Naive B cell (primary cell): ENCODE measurements at places on chromosomes 2 and 18. TPM values are rescaled to one million over a fixed set of nuclear protein-coding genes. Genes with fewer than 3 reads are reported as not detected.
A peak's percentile ranks its signal among the peaks of the same experiment; 100 is the strongest.

GRCh38 chr2:238986491-238987351 is 138.8 kb downstream of the TWIST2 start:
- no peaks in the 10 kb centered on the region for H3K36me3 ChIP-seq
- H3K27ac ChIP-seq = no peak overlapping the region
- peaks cover 27% of the 10 kb centered on the region for H3K27me3 ChIP-seq
- DNase-seq = no peak
- H3K4me3 ChIP-seq = no peak overlapping the region

GRCh38 chr2:3262437-3263388 is 114.9 kb downstream of the EIPR1 start:
- peaks cover 26% of the 10 kb centered on the region for H3K4me1 ChIP-seq
- no peaks in the 10 kb centered on the region for H3K27me3 ChIP-seq
- H3K36me3 ChIP-seq = peaks cover 1% of the 10 kb centered on the region
- no peak for DNase-seq

DNA sequence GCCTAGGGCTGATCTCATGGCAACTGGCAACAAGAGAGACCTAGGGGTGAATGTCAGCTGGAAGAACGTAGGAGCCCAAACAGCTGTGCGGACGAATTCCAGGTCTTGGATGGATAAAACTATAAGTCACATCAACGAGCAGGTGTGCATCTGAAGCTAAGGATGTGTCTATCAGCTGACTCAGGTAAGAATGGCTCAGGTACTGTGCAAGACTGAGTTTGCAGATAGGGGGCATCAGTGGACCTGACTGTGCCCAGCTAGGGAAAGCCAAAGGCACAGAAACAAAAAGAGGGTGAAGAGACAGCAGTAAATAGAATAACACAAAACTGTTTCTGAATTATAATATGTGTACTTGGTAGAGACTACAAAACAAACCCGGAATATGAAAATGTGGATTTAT is 357.3 kb downstream of the ZEB2 start:
- H3K4me1 ChIP-seq = peaks cover 7% of the 10 kb centered on the region
- peak; percentile 23 for DNase-seq
- no peak overlapping the region for H3K4me3 ChIP-seq
- H3K27me3 ChIP-seq = no peaks in the 10 kb centered on the region

DNA sequence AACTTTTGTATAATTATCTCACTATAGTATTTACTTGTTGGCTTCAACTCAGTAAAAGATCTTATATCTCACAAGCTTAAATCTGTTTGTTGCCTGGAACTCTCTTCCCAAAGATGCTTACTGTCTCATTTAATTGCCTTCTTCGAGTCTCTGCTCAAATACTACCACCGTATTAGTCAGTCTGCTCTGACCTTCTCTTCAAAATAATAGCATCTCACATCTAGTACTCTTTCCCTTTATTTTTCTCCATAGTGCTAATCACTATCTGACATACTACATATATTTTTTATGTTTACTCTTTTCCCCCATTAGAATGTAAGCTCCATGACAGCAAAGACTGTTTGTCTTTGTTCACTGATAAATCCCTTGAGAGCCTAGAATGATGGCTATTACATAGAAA is 10.6 kb upstream of the MPP4 start:
- peaks cover 25% of the 10 kb centered on the region for H3K36me3 ChIP-seq
- no peaks in the 10 kb centered on the region for H3K4me1 ChIP-seq
- H3K27me3 ChIP-seq = no peaks in the 10 kb centered on the region
- no peak overlapping the region for H3K4me3 ChIP-seq

DNA sequence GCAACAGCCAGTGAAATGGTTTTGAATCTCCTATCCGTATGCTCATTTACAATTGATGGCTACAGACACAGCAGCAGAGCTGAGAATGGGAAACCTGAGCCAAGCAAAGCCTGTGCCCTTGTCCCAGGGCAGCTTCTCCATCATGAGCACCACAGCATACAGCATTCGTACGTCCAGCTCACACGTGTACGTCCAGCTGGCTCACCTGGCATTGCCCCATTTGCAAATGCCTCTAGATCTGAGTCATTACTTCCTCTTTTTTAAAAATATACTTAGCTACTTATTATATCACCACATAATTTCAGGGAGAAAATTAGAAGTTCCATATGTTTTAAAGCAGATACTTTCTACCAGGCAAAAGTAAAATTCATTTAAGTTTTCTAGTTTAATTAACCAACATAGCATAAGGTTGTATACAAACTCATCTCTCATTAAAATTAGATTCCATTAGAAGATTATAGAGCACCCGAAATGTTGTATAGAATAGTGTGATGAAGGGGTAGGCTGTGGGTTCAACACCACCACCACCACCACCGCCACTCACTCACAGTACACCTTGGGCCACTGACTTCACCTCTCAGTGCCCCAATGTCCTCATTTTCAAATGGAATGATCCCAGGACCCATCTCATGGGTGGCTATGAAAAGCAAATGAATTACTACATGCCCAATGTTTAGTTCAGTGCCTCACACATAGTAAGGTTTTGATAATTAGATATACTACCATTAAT is 31.4 kb upstream of the TMEM177 start:
- peak; percentile 12 for DNase-seq
- H3K36me3 ChIP-seq = no peaks in the 10 kb centered on the region
- peaks cover 8% of the 10 kb centered on the region for H3K27me3 ChIP-seq
- no peak overlapping the region for H3K4me3 ChIP-seq
- H3K27ac ChIP-seq = no peak overlapping the region

GRCh38 chr18:76970770-76971559 is 148.6 kb downstream of the ZNF236 start:
- peaks cover 9% of the 10 kb centered on the region for H3K4me1 ChIP-seq
- no peak overlapping the region for H3K27ac ChIP-seq
- H3K27me3 ChIP-seq = no peaks in the 10 kb centered on the region
- H3K36me3 ChIP-seq = no peaks in the 10 kb centered on the region

DNA sequence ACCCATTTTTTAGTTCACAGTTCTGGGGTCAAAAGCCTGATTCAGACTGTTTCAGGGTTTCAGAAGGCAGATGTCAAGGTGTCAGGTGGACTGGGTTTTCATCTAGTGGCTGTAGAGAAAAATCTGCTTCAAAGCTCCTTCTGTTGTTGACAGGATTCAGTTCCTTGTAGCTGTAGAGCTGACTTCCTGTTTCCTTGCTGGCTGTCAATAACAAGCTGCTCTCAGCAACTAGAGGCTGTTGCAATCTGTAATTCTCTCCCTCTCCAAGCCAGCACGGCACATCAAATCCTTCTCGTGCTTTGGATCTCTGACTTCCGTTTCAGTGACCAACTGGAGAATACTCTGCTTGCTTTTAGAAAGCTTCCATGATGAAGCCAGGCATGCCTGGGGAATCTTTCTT is 179.4 kb downstream of the DOK6 start:
- DNase-seq = no peak
- H3K27ac ChIP-seq = no peak overlapping the region
- H3K4me1 ChIP-seq = no peaks in the 10 kb centered on the region
- H3K36me3 ChIP-seq = no peaks in the 10 kb centered on the region

- H3K4me3 ChIP-seq = no peak overlapping the region
- no peaks in the 10 kb centered on the region for H3K27me3 ChIP-seq
- no peaks in the 10 kb centered on the region for H3K36me3 ChIP-seq
Measured at GRCh38 chr2:120818441-120818920, 82.8 kb downstream of the GLI2 start.

GRCh38 chr2:98153481-98153880 is 66.5 kb downstream of the VWA3B start:
- no peak overlapping the region for H3K27ac ChIP-seq
- H3K36me3 ChIP-seq = no peaks in the 10 kb centered on the region
- H3K27me3 ChIP-seq = peaks cover 3% of the 10 kb centered on the region
- no peak for DNase-seq
- H3K4me3 ChIP-seq = no peak overlapping the region
- no peaks in the 10 kb centered on the region for H3K4me1 ChIP-seq

GRCh38 chr2:130810490-130810889 is 26.2 kb upstream of the ARHGEF4 start:
- peaks cover 14% of the 10 kb centered on the region for H3K27me3 ChIP-seq
- no peaks in the 10 kb centered on the region for H3K36me3 ChIP-seq
- no peak overlapping the region for H3K27ac ChIP-seq
- no peak for DNase-seq

- no peak overlapping the region for H3K27ac ChIP-seq
- peaks cover 4% of the 10 kb centered on the region for H3K27me3 ChIP-seq
- no peaks in the 10 kb centered on the region for H3K36me3 ChIP-seq
- no peaks in the 10 kb centered on the region for H3K4me1 ChIP-seq
Measured at GRCh38 chr2:31282634-31283033, 48.7 kb downstream of the EHD3 start.

The MAP3K19 gene
- polyA plus RNA-seq = not detected

The FAM110C gene
- not detected for polyA plus RNA-seq

The C2orf78 gene
- polyA plus RNA-seq = not detected

The PSMD1 gene
- 38.7 TPM for polyA plus RNA-seq

The FANCL gene
- 10.3 TPM for polyA plus RNA-seq
